ENCODE measurements at places on chromosomes 3 and 15. TPM values are rescaled to one million over a fixed set of nuclear protein-coding genes. Genes with fewer than 3 reads are reported as not detected.

CCR8 gene
- total RNA-seq = not detected

DNA sequence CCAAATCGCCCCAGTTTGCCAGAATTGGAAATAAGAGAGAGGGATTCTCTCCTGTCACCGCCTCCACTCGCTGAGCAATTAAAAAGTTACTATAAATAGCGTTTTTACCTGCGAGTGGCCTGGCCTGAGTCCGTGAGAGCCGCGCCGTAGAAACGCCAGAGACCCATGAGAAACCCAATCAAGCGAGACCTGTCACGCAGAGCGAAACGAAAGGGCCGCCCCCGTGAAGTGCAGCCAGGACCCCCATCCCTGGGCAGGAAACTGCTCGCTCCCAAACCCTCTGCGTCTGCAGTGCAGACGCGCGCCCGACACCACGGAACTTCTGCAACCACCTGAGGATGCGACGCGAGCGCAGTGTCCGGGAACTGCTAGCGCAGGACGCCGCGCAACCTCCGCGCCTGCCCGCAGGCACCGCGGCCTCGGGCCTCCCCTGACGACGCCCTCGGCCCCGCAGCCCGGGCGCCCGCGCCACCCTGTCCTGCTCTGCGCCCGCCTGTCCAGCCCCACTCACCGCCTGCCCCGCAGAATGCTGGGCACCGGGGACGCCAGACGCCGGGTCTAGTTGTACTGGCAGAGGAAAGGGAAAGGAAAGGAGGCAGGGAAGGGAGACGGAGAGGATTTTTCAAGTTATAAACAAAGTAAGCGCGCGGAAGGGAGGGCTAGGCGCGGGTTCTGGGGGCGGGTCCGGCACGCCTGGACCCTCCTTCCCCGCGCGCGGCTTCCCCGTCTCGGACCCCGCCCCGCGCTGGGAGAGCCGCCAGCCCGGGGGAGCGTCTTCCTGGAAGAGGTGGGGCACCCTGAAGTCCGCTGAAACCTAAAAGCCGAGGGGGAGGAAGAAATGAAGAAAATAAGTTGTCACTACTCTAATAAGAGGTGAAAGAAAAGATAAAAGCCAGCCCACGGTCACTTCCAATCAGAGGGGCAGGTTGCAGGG is at the start of gene PLSCR4:
TSS of gene PLSCR4 (minus strand) at position 657 of the 934 bp plus-strand sequence. CDS start 29,034 bp downstream, outside the sequence.
- peak within 1 kb of the TSS; percentile 98 for H3K4me3 ChIP-seq
- H3K4me1 ChIP-seq = peaks cover 5% of the 10 kb centered on the region
- 0 out of 2 replicates have a peak within 1 kb of the TSS, but pooled peaks have one; percentile 10 for H3K27ac ChIP-seq
- DNase-seq = peak; percentile 66
- H3K27me3 ChIP-seq = no peaks in the 10 kb centered on the region
- H3K36me3 ChIP-seq = no peaks in the 10 kb centered on the region

GRCh38 chr3:18507333-18507732 is 82.2 kb upstream of the SATB1 start:
- H3K4me3 ChIP-seq = no peak overlapping the region
- H3K4me1 ChIP-seq = peaks cover 5% of the 10 kb centered on the region
- DNase-seq = no peak
- no peaks in the 10 kb centered on the region for H3K27me3 ChIP-seq
- no peak overlapping the region for H3K27ac ChIP-seq
- H3K36me3 ChIP-seq = no peaks in the 10 kb centered on the region

CLRN1 gene
- not detected for total RNA-seq

DNA sequence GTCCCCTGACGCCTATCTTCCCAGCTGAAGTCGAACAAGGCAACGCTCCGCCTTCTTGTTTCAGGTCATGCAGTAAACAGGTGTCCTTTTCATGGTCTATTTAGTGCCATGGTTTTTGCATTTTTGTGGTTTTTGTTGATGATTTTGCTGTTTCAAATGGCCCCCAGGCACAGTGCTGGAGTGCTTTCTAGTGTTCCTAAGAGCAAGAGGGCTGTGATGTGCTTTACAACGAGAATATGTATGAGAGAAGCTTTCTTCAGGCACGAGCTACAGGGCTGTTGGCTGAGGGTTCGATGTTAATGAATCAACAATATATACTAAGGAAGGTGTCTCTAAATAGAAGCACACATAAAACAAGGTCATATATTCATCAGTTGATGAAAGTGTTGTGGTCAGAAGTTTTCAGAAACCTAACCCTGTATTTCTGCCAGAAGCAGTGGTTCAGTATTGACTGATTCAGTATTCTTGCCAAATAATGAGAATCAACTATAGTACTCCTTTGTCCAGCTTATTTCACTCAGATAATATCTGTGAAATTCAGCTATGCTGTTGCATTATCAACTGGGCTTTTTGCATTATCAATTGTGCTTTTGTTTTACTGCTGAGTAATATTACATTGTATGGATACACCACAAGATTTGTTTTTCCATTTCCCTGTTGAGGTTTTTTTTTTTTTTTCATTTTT is 18.5 kb downstream of the LIMD1 start:
- no peaks in the 10 kb centered on the region for H3K27me3 ChIP-seq
- peaks cover 46% of the 10 kb centered on the region for H3K4me1 ChIP-seq
- H3K27ac ChIP-seq = peak overlapping the region; percentile 42
- no peak overlapping the region for H3K4me3 ChIP-seq

NDN gene
- not detected for total RNA-seq

- H3K27ac ChIP-seq = peak overlapping the region; percentile 53
- H3K36me3 ChIP-seq = no peaks in the 10 kb centered on the region
- H3K4me3 ChIP-seq = no peak overlapping the region
- no peaks in the 10 kb centered on the region for H3K27me3 ChIP-seq
- peak; percentile 59 for DNase-seq
Measured at GRCh38 chr3:64344721-64345207, 119.5 kb upstream of the PRICKLE2 start.

HYAL2 gene
- total RNA-seq = 97.8 TPM

All from PC-3 (cell line).